SHP77 (cell line): ENCODE measurements at places on chromosomes 5 and 9.

GRCh38 chr9:1328341-1328740 is 278.2 kb downstream of the DMRT2 start:
- DNase-seq, result no peak

DNA sequence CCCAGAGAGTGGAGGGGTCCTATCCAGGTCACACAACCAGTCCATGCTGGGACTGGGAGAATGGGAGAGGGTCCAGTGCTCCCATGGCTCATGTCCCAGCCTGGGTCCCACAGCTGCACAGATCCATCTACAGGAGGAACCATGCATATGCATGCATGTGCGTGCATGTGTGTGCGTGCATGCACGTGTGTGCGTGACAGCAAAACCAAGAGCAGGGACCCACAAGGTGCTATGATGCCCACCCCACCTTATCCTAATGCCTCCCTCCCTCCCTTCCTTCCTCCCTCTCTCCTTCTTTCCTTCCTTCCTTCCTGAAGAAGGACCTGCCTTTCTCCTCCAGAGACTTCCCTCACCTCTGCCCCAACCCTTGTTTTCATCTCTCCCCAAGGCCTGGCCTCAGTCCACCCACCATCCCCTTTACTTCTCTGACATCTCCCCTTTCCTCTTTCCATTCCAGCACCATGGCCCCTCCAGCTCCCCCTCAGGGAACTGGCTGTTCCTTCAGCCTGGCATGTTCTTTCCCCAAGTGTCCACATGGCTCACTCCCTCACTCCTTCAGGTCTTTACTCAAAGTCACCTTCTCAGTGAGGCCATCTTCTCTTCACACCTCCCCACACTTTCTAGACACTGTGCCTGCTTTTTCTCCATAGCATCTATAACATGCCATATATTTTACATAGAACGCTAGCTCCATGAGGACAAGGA is 21.8 kb downstream of the AQP7 start:
- DNase-seq, result no peak

- no peak for DNase-seq
These were observed 63.4 kb upstream of the ARAP3 start for GRCh38 chr5:141745390-141745789.

DNA sequence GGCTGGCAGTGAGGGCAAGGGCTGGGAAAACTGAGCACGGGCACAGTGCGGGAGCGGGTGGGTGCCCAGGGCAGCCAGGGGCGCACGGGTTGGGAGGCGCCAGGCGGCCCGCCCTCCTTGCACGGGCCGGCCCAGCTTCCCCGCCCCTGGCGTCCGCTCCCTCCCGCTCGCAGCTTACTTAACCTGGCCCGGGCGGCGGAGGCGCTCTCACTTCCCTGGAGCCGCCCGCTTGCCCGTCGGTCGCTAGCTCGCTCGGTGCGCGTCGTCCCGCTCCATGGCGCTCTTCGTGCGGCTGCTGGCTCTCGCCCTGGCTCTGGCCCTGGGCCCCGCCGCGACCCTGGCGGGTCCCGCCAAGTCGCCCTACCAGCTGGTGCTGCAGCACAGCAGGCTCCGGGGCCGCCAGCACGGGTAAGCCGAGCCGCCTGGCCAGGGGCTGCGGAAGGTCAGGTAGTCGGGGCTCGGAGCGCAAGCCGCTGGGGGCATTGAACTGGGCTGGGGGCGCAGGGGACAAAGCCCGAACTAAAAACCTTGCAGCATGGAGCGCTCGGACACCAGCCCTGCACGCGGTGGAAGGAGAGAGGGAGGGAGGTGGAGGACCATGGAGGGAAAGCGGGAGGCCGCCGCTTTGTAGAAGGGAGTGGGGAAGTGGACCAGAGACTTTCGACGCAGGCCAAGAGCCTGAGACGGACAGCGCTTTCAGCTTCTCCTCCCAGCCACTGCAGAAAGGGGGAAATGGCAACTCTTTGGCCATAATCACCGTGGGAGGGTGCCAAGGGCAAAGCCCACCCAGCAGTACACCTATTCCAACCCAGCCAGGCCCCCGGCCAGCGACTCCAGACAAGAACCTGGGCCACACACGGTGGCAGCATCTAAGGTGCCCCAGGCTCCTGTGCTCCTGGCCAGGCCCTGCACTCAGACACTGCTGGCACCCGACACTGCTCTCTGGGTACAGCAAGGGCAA is at the start of gene TGFBI:
TGFBI (plus strand) TSS at position 207 of the 961 bp plus-strand sequence; CDS start at position 275, 68 bp downstream.
- no peak for DNase-seq

DNA sequence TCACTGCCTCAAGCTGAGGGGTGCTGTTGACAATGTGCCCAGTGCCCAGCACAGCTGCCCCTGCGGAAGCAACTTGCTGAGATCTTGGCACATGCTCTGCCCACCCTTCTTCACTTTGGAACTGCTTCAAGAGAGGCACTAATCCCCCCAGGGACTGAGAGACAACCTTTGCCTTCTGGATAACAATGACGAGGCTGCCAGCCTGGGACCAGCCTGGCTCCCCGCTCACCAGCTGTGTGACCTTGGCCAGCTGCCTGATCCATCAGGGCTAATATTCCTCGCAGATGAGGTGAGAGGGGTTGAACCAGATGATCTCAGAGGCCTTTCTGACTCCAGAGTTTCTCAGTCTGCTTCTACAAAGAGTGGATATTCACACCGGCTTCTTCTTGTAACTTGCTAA is 81.0 kb downstream of the SHB start:
- DNase-seq, result no peak

GRCh38 chr9:34446951-34447350 is 11.4 kb downstream of the FAM219A start:
- DNase-seq, result no peak

- DNase-seq, result no peak
These were observed 214.4 kb downstream of the NXNL2 start for GRCh38 chr9:88749420-88749819.

DNA sequence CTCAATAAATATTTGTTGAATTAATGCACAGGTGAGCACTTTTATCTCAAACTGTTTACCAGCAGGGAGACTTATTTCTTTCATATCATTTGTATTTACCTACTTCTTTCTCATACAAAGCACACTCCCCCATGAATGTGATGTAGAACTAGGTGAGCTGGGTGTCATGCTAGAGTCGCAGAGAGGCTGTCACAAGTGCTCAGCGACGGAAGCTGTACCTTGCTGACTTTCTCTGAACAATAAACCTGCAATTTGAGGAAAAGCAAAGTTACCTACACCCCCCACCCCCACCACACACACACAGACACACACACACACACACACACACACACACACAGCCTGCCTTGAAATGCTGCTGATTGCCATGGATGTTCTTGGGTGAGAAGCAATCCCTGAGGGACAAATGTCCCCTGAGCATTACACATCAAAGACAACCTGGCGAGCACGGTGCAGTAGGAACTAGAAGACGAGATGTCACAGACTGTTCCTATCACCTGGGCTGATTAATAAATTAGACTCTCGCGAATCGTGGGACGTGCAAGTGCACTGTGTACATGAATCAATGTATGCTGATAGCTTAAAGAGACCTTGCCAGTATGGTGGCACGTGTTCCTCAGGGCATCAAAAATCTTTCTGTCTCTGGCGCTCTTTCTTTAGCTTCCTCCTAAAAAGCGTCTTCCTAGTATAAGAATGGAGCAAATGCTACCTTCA is 66.1 kb downstream of the BRINP1 start:
- no peak for DNase-seq

GRCh38 chr9:105275111-105275510 is 30.7 kb downstream of the SLC44A1 start:
- DNase-seq, result no peak

DNA sequence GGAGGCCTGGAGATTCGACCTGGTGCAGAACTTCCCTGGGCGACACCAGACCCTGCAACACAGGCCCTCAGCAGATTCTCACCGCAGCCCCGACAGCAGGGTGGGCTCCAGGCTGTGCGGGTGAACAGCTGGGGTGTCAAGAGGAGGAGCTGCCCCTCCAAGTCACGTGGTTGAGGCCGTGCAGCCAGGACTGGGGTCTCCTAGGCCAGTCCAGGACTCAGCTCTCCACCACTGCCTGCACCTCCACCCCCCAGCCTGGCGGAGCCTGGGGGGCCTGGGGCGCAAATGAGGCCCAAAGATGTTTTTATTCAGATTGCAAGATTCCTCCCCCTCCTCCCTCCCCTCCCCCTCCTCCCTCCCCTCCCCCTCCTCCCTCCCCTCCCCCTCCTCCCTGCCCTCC is 9.2 kb upstream of the AGPAT2 start:
- DNase-seq, result no peak

DNA sequence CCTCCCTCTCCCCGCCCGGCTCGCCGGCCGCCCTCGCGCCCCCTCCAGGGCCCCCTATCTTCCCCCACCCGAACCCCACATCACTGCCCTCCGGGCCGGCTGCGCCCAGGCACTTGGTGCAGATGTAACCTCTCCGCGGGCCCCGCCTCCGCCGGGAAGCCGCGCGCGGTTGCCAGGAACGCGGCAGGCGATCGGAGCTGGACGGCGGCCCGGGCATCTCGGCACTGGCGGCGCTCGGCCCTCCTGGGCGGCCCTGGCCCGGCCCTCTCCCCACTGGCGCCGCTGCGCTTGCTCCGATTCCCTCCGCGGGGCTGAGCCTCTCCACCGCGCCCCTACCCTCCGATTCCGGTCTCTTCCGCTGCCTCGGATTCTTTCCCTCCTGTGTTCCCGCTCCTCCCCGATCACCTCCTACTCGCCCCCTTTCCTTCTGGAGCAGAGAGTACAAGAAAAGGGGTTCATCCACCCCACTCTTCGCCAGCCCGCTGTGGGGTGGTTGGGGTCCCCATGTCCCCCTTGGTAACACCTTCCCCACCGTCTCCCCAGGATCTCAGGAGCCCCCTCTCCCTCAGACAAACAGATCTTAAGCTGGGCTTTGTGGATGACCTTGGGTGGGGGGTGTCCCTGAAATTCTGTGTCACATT is 70.6 kb downstream of the C9orf50 start:
- DNase-seq, result no peak
